Stimulated activated CD4-positive, alpha-beta T cell treated with anti-CD3 and anti-CD28 coated beads, Interleukin-4, amount 100 ng/mL, for 1 hour (primary cell): ENCODE measurements at places on chromosomes 2 and 18.

DNA sequence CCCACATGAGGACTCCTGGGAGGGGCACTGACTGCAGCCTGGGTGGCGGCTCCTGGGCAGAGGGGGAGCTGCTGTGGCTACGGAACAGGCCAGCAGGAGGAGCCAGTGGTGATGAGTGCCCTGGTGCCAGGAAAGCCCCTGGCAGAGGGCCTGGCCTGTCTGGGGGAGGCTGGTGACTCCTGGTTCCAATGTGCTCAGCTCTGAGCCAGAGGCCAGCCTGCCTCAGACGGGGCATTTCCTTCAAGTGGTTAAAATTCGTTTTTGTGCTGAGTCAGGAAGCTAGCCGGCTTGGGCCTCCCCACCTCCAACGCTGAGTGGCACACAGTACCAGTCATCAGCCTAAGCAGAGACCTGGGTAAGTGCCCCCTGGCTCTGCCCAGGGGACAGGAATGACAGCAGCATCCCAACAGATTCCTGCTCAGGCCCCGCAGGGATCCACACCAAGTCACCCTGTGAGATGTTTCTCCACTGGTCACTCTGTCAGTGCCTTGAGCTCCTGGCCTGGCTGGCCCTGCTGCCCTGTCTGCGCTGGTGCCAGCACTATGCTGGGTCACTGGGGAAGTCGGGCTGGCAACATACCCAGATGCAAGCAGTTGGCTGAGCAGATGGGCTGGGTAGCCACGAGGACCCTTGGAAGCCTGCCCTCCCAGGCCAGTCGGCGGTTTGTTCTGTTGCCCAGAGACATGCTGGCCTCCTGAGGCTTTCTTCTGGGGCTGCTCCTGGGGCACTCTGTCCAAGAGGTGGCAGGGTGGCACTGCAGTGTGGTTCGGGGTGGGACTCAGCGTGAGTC, 7.1 kb upstream of the KLF11 start:
- peak; percentile 48 for DNase-seq

- no peak for DNase-seq
These were observed 751 bp upstream of the DNAJC10 start for GRCh38 chr2:182715121-182715891.

- no peak for DNase-seq
These were observed 25.7 kb downstream of the TPO start for GRCh38 chr2:1438972-1439371.

- no peak for DNase-seq
These were observed 192.6 kb downstream of the CD226 start for GRCh38 chr18:69755041-69755440.

DNA sequence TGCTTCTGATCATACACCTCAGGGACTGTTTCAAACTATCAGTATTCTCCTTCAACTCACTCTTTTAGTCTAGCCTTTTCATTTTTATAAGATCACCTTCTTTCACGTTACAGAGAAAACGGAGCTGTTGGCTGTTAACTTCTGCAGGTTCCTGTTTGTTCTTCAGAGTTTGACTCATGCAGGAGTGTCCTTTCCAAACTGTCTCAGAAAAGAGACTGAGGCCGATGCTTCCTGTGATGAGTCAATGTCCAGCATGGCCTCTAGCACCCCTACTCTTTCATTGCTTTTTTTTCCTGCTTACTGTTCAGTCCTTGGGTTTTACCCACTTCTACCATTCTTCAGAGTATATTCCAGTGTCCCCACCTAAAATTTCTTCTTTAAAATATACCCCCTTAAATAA, 240.8 kb upstream of the RGPD4 start:
- DNase-seq: no peak

DNA sequence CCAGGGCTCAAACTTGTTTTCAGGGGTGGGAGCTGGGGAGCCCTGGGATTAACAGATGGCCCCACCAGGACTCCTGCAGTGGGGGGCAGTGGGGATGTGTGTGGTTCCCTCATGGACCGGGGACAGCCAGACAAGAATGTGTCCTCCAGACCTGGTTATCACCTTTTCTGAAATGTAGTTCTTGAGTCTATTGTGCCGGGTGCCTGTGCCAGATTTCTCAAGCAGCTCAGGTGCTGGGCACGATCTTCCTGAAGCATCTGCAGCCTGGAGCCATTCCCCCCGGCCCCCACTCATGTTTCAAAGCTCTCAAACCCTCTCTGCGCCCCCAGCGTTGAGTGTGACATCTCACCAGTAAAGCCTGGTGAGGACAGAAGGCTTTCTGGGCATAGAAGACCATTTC, 48.4 kb upstream of the HAAO start:
- no peak for DNase-seq

DNA sequence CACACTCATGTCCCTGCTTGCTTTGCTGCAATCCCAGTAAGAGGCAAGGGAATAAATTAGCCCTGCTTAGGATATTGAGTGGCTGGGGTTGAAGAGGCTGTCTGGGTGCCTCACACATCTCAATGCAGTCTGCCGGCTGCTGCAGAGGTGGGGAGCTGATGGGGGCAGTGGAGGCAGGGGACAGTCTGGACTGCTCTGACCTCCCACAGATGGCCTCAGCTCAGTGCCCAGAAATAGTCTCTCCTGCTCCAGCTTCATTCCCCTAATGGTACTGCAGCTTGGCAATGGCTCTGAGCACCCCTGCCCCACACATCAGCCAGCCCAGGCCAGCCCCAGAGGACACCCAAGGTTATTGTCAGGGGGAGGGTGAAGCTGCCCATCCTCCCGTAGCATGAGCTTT, 21.5 kb upstream of the TNS1 start:
- no peak for DNase-seq

DNA sequence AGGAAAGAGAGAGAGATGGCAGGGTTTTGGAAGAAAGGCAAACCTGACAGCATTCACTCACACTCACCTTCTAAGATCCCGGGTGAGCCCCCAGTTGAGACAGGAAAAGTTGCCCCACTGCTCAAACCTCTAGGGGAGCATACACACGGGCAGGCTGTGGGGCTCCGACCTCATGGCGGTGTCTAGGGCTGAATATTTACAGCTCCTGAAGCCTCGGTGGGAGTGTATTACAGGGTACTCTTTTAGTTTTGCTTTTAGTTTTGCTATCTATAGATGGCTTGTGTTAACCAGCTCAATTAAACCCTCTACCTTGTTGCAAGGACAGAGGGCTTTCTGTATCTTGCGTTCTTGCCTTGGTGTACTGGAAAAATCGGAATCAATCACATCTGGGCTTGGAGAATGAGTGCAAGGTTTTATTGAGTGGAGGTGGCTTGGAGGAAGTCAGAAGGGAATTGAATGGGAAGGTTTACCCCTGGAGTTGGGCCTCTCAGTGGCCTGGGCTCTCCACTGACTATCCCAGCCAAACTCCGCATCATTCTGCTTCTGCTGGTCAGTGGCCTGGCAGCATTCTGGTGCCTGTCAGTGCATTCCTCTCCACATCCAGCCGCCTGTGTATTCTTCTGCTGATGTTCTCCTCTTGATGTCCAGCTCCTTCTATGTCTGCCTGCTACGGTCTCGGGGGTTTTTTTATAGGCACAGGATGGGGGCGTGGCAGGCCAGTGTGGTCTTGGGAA, 10.1 kb upstream of the IFIH1 start:
- DNase-seq: no peak

DNA sequence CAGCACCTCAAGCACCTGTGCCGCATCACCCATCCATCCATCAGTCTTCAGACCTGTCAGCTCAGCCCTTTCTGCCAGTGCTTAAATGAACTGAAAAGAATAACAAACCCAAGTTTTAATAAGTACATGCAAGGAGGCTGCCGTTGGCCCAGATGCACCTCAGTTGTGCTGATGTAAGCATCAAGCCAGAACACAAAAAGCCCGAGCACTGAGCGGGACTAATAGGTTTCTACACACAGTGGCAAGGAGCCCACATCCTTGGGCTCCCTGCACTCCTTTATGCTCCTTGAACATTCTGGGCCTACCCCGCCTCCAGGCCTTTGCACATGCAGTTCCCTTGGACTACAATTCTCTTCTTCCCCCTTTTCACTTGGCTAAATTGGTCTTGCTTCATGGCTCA, 165.6 kb downstream of the ALK start:
- no peak for DNase-seq

DNA sequence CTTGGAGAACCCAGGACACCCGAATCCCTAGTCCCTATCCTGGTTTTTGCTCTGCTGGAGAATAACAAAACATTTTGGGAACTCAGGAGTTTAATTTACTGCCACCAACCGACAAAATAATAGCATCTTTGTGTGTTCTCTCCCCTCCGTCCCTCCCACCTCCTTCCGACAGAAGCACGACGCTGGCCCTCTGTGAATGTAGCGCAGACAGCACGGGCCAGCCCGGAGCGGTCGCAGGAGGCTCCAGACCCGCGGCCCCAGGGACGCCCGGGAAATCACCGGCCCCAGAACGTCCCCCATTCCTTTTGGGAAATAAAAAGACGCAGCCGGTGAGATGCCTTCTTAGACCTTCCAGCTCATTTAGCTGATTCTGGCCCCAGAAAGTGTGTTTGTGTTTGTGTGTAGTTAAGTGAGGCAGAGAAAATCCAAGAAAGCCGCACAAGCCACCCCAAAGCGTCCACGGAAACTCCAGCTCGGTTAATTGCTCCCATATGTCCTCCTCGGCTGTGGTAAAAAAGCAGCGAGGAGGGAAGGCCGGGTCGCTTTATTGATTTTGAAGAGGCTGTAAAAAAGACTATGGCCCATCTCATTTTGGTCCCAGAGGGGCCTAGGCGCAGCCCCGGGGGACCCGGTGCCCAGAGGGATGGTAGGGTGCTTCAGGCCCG, 577 bp upstream of the TANC1 start:
- no peak for DNase-seq

- DNase-seq: no peak
These were observed 372.8 kb upstream of the UBE2E3 start for GRCh38 chr2:180607514-180608049.

DNA sequence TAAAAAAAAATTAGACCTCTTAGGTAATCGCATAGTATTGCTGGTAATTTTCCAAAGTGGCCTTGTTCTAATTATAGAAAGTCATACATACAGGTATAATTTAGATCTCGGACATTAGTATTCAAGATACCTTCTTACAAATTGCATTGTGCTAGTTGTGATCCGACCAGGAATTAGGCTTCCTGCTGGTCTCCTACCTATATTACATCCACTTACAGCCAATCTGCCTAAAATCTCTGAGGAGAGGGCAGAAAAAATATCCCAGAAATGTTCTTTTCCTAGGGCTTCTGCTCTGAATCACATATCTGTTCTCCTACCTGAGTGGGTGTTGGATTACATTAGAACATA, 314.7 kb upstream of the GULP1 start:
- DNase-seq: no peak
